ENCODE measurements at places on chromosomes 4 and X.

DNA sequence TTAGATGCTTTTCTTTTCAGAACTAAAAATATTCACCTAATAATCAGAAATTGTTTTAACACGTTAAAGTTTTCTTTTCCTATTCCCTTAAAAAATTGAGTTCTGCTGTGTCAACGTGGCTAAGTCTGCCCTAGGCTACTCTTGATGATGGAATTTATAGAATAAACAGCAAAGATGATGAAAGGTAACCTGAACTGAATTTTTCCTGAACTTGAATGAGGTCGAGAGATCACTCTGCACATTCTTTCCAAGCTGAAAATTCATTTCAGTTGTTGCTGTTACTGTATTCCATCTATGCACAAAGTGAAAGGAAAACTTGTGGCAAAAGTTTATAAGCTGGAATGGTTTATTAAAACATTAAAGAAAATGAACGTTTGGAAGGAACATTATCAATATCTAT lies 245.9 kb upstream of the GIMD1 start:
- DNase-seq = no peak

GRCh38 chr4:113784497-113785250 lies 23.1 kb upstream of the CAMK2D start:
- no peak for DNase-seq

DNA sequence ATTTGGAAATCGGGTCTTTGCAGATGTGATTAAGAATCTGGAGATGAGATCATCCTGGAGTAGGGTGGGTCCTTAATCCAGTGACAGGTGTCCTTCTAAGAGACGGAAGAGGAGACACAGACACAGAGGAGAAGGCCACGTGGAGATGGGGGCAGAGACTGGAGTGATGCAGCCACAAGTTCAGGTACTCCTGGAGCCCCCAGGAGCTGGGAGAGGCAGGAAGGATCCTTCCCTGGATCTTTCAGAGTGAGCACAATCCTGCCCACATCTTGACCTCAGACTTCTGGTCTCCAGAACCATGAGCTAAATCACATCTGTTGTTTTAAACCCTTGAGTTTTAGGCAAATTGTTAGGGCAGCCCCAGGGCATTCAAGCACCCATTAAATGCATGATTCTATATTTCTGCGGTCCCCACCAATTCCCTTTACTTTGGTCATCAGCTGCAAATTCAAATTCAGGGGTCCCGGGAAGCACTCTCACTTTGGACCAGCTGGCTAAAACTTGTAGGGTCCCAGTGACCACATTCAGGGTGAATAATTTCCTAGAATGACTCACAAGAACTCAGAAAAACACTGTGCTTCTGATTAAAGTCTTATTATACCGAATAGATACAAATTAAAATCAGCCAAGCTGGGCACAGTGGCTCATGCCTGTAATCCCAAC lies 12.8 kb upstream of the AKAP17A start:
- DNase-seq = no peak

GRCh38 chrX:1139185-1139500 lies 73.3 kb downstream of the CRLF2 start:
- no peak for DNase-seq

- no peak for DNase-seq
Observed at GRCh38 chr4:82782626-82783345, 15.8 kb downstream of the SCD5 start.

DNA sequence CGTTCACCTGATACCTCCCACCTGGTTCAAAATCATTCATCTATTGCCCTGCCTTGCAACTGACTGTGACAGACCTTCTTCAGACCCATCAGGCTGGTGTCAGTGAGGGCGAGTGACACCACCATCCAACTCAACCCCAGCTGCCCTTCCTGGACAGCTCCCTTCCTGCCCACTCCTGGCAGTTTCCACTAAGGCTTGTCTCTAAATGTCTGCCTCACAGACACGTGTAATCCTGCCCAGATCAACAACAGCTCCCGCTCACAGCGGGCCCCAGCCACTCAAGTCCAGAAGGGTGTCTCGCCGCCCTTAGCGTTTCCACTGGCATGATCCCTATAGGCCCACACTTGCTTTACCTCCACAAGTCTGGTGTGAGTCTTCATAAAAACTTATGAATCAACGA lies 28.9 kb downstream of the ACSL1 start:
- DNase-seq = no peak

DNA sequence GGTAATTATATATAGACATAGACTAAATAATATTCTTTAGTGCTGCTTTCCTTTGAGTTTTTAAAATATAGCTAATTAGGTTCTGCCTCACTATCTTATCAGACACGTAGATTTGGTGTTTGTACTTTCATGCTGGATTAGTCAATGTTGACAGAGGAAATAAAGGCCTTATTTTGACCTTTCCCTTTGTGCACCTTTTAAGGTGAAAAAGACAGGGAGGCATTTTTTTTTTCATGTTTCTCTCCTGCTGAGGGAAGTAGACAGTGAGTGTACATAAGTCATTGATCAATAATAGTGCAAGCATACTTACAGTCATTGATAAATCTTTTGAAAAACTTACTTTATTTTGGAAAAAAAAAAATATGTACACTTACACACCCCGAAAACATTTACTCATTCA lies 467.8 kb downstream of the GRXCR1 start:
- no peak for DNase-seq

- DNase-seq = no peak
Observed at GRCh38 chr4:106353786-106354185, 14.8 kb downstream of the GIMD1 start.

GRCh38 chrX:139680356-139680755 lies 27.6 kb downstream of the MCF2 start:
- no peak for DNase-seq

DNA sequence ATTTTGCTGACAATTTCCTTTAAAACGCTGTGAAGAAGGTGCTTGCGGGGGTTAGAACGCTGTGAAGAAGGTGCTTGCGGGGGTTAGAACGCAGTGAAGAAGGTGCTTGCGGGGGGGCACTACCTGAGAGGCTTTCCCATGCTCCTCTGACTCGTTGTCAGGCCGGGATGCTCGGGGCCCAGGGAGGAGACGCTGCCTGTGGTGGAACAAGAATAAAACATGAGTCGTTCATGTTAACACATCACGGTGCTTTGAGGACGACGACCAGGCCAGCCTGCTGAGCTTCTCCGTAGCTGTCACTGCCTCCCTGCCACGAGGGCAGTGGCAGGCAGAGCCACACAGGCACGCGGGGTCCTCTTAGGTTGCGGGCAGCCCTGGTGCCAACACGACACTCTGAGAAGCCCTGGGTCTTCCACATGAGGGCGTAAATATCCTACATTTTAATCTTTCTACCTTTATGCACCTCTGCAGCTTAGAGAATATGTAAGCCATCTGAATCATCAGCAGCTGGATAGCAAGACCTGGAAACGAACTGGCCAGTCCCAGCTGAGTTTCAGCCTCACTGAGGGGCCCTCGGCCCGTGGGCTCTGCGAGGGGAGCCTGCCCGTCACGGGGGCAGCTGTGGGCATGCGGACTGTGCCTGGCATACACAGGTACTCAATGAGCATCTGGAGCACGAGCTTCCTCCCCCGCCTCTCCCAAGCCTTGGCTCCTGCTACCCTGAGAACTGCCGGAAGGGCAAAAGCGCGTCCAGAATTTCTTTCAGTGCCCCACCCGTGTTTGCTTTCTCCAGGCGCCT lies 47.0 kb downstream of the FGFRL1 start:
- DNase-seq = no peak

- no peak for DNase-seq
Observed at GRCh38 chrX:23263892-23264291, 70.8 kb upstream of the PTCHD1 start.

- no peak for DNase-seq
Observed at GRCh38 chr4:120977435-120977997, 55.0 kb upstream of the PRDM5 start.

GRCh38 chrX:107716816-107717700 lies 58.5 kb downstream of the TSC22D3 start:
- DNase-seq = peak; percentile 42

- DNase-seq = no peak
Observed at GRCh38 chr4:2285613-2286381, 23.9 kb upstream of the MXD4 start.

- DNase-seq = no peak
Observed at GRCh38 chr4:1105067-1105466, 8.3 kb downstream of the RNF212 start.

GRCh38 chrX:97668126-97668525 lies 784.4 kb downstream of the RPA4 start:
- DNase-seq = no peak

DNA sequence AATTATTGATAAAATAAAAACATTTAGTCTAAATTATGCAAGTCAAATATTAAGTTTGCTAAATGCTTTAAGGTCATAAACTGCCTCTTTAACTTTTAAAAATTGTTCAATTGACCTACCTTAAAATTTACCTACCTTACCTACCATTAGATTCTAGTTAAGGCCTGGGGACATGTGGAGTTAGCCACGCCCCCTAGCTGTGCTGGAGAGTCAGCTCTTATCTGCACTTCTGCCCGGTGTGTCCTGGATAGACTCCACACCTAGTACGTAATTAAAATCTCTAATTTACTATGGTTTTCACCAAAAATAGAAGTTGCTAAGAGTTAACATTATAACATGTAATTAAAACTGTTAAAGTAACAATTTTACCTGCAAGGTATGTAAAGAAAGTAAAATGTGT lies 22.7 kb downstream of the TENM3 start:
- no peak for DNase-seq

DNA sequence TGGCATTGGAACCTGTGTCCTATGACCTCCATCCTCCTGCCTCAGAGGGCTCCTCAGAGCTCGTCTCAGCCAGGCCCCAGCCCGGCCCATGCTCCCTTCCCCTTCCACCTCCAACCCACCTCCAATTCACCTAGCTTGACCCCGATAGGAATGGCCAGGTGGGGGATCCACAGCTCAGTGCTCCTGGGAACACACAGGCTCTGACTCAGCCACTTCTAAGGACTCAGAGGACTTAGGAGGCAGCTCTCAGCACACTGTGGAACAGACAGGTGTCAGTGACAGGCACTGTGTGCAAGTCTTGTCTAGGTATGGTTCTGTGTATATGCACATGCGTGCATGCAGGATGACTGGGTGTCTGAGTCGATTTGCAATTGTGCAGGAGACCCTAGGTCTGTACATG lies 44.8 kb downstream of the PJA1 start:
- DNase-seq = no peak

- DNase-seq = peak; percentile 79
Observed at GRCh38 chr4:75940692-75941253, at the start of gene NAAA. Gene NAAA (minus strand): TSS chr4:75941013. CDS start chr4:75940949, 64 bp downstream.

- DNase-seq = no peak
Observed at GRCh38 chr4:43846111-43846587, 602.5 kb downstream of the KCTD8 start.

DNA sequence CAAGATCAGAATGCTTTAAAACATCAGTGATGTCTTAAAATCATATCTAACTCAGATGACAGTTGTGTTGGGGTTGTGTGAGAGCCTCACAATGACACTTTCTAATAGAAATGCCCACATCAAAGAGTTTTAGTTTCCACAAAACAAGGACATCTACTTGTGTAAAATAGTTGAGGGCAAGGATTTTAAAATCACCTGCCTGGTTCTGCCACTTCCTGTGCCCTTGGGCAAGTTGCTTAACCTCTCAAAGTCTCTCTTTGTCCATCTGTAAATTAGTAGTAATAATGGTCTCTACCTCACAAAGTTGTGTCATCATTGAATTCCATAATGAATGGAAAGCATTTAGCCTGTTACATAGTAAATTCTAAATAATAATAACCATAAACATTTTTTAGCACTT lies 41.9 kb upstream of the RELL1 start:
- DNase-seq = no peak

DNA sequence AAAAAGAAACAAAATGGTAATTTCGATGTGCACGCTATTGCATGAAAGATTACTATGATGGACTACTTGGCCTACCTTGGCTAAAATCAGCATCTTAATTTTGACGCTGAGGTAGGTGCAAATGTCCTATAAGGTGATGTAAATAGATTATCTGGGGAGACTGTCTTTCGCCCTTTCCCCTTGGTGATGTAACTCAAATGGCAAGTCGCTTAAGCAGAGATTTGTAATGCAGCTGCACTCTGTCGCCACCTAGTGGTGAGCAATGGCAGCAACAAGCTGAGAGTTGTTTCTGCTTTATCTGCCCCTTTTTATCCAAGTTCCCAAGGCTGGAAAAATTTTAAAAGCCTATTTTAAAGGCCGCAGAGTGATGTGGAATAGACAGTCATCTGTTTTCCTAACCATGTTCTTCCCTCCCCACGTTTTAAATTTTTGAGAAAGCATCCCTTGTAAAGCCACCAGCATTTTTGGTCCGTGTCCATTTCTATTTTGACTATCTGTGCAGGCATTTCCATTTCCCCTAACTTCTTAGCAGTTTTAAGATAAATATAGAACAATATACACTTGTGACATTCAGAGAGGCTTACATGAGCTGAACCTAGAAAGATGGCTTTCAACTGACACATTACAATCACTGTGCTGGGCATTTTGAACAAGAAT lies 62.4 kb upstream of the PDLIM3 start:
- peak; percentile 79 for DNase-seq

- no peak for DNase-seq
Observed at GRCh38 chr4:64781737-64782326, 372.6 kb upstream of the TECRL start.

DNA sequence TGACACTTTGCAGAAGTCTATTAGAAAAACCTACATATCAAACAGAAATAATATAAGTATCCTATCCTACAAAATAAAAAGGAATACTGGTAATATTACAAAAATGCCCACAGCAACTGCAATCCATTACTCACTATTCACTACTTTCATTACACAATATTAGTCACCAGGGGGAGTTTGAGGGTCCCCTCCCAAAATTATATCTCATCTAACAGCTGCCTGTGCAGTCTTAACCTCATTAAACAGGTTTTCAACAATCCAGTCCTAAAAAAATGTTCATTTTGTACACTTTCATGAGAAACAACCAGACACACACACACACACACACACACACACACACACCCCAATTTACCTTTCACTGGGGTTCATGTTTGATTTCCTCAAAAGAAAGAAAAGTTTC lies 2.9 kb downstream of the CLOCK start:
- no peak for DNase-seq

DNA sequence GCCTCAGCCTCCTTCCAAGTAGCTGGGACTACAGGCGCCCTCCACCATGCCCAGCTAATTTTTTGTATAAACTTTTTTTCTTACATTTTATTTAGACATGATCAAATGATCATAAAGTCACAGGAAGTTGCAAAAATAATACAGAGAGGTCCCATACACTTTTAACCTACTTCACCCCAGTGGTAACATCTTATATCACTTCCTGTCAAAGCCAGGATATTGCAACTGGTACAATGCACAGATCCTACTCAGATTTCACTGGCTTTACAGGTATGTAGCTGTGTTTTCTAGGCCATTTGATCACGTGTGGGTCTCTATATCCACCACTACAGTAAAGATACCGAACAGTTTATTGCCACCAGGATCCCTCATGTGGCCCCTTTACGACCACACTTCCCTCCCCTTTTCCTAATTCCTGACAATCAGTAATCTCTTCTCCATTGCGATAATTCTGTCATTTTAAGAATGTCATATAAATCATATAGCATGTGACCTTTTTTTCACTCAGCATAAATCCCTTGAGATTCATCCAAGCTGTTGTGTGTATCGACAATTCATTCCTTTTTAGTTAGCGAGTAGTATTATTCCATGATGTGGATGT lies 18.0 kb downstream of the RPS6KA3 start:
- DNase-seq = no peak

- DNase-seq = no peak
Observed at GRCh38 chr4:168740691-168741090, 243.8 kb downstream of the PALLD start.
